ENCODE measurements at places on chromosomes 1 and 21.

GRCh38 chr1:64184003-64184440 is 19.4 kb upstream of the UBE2U start:
- DNase-seq = no peak

DNA sequence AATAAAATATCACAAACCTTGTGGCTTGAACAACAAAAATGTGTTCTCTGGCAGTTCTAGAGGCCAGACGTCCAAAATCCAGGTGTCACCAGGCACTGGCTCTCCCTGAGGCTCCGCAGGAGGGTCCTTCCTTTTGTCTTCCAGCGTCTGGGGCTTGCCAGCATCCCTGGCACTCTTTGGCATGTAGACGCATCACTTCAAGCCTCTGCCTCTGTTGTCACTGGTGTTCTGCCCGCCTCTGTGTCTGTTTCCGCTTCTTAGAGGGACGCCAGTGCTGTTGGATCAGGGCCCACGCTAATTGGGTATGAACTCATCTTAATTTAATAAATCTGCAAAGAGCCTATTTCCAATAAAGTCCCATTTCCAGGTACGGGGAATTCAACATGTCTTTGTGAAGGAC is 273.7 kb upstream of the C1orf174 start:
- no peak for DNase-seq

DNA sequence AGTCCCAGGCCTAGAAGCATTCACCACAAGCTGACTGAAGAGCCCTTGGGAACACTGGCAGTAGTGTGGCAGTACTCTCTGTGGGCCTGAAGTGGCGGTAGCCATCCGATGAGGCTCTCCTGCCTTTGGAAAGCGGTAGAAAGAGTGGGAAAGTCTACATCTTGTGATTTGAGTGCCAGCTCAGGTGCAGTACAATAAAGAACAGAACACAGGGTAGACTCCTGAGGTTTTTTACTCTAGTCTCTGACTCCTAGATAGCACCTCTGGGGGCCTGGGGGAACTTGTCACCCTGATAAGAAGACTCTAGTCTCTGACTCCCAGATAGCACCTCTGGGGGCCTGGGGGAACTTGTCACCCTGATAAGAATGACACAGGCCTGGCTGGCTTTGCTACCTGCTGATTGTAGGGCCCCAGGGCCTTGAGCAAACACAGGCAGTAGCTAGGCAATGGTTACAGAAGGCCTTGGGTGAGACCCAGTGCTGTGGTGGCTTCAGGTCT is 18.0 kb upstream of the IL20 start:
- no peak for DNase-seq

GRCh38 chr1:100252901-100253300 is 3.3 kb upstream of the DBT start:
- no peak for DNase-seq

- DNase-seq = no peak
These were observed 73.9 kb downstream of the SLC66A1 start for GRCh38 chr1:19385869-19386591.
